ENCODE measurements at places on chromosomes 11 and 22.
A peak's percentile ranks its signal among the peaks of the same experiment; 100 is the strongest.

- no peak for DNase-seq
Measured at GRCh38 chr22:32615874-32616564, 141.4 kb downstream of the FBXO7 start.

GRCh38 chr11:35343033-35343598 is 76.2 kb downstream of the SLC1A2 start:
- no peak for DNase-seq

DNA sequence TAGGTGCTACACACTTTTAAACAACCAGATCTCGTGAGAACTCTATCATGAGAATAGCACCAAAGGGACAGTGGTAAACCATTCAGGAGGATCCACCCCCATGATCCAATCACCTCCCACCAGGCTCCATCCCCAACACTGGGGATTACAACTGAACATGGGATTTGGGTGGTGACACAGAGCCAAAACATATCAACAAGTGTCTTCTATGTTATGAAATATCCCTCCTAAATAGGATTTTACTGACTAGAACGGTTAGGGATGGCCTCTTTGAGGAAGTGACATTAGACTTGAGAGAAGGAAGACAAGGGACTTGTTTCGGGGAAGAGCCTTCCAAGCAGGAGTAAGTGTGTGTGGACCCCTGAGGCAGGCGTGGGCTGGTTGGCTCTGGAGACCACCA is 11.9 kb upstream of the MRPL11 start:
- DNase-seq, result no peak

GRCh38 chr22:30027169-30027568 is 53.1 kb upstream of the HORMAD2 start:
- DNase-seq, result no peak

GRCh38 chr11:2837096-2837601 is 48.4 kb downstream of the CDKN1C start:
- peak; percentile 35 for DNase-seq

DNA sequence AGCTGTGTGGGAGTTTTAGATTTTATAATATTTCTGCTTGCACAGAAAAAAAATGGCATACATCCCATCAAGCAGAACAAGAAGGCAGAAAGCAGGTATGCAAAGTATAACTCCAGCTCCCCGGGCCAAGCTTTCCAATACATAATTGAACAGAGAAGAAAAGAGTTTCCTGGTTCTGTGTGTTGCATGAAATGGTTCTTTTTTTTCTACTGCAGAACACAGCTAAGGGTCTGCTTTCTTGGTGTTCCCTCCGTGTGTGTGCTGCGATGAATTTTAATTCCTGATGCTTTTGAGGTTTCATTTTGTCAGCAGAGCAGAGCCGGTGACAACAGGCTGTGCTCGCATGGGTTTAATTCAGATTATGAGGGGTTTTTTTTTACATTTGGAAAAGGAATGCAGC is 70.7 kb upstream of the TTC12 start:
- no peak for DNase-seq

DNA sequence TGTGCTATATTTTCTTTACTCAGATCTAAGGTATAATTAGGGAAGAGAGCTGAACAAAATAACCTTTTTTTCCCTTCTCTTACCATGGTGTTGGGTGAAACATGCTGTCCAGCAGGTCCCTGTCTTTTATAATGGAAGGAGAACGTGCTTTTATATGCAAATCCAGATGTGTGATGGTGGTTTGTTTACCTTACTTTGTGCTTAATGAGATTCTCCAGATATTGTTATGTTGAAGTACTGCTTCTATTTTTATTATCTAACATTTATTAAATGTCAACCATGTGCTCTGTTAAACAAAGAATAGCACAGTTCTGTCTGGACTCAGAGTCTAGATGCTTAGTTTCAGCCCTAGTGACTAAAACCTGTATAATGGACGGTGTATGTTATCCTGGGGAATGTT is 10.1 kb upstream of the GRIK4 start:
- no peak for DNase-seq

- DNase-seq, result no peak
Measured at GRCh38 chr11:31422703-31423102, 53.0 kb downstream of the DNAJC24 start.

GRCh38 chr22:35192129-35192918 is 65.0 kb upstream of the HMGXB4 start:
- DNase-seq, result no peak

DNA sequence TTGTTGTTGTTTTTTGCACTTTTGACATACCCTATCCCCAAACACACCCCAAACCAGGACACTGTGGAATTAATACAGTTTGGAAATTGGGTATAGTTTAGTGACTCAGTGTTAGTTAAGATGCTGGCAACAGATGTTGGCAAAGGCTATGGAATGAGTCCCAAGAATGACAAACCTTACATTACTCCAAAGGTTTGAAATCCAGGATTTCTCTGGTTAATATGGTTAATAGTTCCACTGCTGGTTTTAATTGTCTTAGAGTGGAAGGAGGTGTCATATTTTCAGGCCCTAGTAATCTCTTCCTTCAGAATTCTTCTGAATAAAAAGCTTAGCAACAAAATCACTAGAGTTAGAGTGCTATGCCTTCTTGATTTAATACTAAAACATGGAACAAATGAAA is 775 bp downstream of the LPXN start:
- DNase-seq, result no peak

DNA sequence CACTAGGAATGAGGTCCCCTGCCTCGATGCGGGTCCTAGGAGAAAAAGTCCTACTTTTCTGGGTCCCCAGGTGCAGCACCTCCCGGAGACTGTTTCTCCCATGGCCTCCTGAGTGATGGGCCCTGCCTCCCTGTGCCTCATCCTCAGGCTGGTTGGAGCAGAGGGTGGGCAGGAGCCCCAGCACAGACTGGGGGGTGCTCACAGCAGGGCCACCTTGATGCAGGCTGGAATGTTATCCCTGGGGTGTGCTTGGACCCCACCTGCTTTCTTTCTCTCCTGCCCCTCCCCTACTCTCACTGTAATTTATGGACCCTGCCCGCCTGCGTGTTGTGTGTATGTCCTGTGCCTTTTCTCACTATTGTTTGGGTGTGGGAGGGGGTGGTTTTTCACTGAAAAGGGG is 8.1 kb downstream of the SHISA8 start:
- DNase-seq, result no peak

DNA sequence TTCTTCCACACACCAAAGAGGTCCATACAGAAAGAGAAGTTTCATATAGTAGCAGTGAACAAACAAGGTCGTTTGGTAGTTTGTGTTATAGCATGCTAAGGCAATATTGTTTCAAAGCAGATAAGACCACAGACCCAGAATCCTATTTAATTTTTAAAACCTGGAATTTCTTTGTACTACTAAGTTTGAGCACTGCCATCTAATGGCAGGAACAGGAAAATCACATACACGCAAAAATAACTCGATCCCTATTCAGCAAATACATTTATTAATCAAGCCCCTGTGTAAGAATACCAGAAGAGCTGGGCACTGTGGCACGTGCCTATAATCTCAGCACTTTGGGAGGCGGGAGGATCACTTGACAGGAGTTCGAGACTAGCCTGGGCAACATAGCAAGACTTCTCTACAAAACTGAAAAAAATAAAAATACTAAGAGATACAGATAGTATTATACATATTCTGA is 2.9 kb upstream of the BTBD10 start:
- DNase-seq, result no peak

- no peak for DNase-seq
Measured at GRCh38 chr11:13391217-13391616, 71.8 kb downstream of the BTBD10 start.

DNA sequence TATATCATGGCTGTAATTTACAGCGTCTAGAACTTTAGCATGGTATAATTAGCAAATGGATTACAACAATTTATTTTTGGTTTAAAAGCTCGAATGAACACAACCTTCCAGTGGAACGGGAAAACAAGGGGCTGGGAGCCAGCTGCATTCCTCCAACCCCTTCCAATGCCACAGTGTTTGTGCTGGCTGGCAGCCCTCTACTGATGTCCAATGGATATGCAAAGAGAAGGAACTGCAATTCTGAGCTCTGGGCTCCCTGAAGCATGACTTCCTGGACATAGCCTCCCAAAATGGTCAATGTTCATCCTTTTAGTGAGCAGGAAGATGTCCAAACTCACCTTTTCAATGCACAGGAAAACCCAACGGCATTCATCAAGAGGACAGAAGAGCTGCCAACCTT is 288.3 kb downstream of the TENM4 start:
- peak; percentile 44 for DNase-seq

DNA sequence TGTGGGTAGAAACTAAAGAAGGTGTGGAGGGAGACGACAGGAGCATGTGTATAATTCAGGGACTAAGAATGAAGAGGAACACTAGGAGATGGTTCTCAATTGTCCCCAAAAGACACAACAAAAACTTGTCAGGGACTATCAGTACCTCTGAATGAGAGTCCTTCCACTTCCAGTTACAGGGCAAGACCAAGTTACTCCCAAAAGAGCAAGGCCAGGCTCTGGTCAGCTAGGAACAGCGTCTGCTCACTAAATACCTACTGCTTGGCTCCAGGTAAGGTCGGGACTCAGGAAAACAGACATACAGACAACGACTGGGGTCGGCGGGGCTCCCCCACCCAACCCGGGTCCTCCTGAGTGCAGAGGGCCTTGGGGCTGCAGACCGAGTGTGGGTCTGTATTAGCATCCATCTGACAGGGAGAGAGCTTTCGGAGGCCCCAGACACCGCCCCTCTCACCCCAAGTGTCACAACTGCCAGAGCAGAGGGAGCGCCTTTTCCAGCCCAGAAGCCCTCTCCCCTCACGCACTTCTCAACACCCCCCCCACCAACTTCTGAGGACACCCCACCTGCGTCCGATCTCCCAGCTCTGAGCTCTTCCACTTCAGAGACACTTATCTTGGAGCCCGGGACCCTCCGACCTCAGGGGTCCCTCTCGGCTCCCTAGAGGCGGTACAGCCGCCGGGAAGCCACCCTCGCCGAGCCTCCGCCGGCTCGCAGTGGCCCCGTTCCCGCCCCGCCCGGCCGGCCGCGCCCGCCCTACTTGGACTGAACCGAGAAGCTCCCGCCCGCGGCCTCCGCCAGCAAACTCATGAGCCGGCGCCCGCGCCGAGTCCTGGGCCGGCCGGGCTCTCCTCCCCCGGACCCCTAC is 522 bp downstream of the RHOG start:
- DNase-seq, result no peak

- DNase-seq, result no peak
Measured at GRCh38 chr11:128716661-128717210, 22.9 kb downstream of the FLI1 start.

DNA sequence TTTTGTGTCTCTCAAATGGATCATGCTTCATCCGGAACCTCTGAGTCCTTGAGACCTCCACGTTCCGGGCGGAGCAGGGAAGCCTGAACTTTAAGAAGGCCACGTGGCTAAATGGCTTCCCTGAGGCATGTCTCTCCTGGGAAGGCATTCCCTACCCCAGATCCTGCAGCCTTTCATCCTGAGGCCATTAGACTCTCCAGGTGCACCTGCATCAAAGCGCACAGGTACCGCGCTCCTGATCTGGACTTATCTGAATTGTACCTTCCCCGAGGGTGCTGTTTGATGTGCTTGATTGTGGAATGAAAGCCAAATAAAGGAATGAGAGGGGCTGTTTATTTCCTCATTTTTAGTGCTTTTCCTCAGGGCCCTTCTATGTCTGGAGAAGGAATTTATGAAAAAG is 22.5 kb downstream of the C22orf31 start:
- no peak for DNase-seq

GRCh38 chr22:39087881-39088684 is 9.0 kb upstream of the APOBEC3H start:
- no peak for DNase-seq

- DNase-seq, result peak; percentile 72
Measured at GRCh38 chr11:3138178-3139085, 26.7 kb downstream of the OSBPL5 start.

DNA sequence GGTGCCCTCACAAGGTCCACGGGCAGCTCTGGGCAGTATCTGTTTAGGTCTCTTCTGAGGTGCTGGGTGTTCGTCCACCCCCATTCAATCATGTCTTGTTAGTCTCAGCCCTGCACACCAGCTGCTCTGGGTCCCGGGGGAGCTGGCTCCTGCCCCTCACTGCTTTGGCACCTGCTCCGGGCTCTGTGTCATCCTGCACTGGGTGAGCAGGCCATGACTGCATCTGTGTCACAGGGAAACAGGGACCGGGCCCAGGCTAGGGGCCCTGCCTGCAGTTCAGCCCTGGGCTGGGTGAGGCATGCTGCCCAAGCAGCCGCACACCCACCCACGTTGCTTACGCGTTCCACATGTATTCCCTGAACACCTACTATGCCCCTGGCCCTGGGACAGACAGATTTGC is 43.9 kb downstream of the ELFN2 start:
- no peak for DNase-seq

GRCh38 chr11:48081151-48082010 is 101.0 kb downstream of the PTPRJ start:
- DNase-seq, result peak; percentile 56

GRCh38 chr11:12430351-12430750 is 53.0 kb downstream of the PARVA start:
- DNase-seq, result no peak

DNA sequence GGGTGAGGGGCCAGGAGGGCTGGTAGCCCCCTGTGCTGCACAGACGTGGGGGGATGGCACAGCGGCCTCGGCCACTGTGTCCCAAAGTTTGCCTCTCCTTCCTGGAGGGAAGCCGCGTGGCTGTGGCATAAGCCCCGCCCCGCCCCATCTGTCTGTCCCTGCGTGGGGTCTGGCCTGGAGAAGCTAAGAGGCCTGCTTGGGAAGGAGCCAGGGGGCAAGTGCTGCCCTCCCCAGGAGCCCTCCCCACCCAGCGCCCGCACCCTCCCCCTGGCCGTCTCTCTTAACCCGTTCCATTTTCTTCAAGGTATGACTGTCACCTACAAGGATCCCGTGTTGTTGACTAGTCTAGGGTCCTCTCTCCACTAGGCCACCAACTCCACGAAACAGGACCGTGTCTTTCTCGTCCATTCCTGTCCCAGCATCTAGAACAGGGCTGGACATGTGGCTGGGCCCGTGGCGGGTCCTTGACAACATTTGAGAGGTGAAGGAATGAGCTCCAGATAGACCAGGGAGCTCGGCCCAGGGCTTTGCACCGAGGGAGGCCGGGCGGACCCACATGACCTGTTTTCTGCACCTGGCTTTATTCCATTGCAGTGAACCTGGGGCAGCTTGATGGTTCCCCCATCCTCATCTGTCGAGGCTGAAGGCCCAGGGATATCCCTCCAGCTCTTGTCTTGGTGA is 428.0 kb downstream of the TBC1D22A start:
- DNase-seq, result peak; percentile 64

DNA sequence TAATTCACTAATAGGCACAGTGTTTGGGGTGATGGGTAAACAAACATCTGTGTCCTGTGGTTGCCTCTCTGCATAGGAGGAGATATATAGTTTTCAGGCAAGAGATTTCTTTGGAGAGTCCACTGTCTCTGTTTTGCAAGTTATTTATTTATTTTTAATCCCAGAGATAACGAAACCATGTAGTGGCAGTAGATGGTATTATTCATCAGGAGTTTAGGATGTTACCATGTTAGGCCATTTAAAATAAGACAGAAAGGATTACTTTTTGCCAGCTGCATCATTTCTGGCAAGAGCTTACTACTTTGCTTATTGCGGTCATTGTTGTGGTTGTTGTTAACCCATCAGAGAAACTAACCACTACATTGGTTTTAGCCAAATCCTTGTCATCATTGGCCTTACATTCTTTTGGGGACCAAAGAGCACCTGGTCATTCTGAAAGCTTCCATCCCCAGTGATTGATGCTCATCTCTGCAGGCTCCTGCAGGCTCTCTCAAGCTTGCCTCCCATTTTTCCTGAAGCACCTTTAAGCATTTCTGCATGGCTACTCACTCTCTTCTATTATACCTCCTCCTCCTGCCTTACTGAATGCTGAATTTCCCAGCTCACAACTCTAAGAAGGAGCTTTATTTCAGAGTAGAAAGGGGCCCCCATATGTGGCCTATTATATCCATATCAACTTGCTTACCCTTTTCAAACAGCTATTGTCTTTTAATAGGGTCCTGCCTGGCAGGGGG is 84.4 kb downstream of the CSTPP1 start:
- no peak for DNase-seq

Data from posterior cingulate gyrus (tissue), 11 donors.